ENCODE measurements at places on chromosomes 11 and 22.
A peak's percentile ranks its signal among the peaks of the same experiment; 100 is the strongest.

DNA sequence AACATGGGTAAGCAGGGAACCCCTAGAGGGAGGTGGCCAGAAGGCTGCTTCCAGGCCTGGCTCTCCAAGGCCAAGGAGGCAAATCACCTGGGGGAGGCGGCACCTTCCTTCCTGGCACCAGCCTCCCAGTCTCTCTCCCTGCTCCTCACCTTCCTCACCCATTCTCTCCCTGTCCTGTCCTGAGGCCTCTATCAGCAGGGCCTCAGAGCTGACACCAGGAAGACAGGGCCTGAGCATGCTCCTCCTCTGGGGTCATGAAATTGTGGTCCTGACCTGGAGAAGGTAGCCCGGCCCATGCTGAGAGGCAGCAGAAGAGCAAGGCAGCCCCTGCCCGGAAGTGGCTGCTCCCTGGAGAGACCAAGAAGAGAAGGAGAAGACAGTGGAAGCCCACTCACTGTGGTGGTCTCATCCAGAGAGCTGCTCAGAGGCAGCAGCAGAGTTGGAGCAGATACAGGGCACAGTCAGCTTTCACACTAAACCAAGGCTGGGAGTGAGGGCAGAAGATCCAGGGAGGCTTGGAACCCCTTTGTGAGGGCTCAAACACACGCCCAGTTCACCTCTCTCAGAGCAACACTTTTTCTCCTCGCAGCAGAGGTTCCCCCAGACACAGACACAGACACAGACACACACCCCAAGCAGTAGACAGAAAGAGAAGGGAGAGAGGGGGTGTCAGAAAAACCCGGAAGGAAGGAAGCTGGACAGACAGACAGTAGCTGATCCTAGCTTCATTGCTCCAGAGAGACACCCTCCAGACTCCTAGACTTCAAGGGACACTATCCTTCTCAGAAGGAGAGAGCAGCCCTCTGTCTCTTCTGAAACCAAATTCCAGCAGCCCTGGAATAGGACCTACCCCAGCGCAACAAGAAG lies 1.8 kb downstream of the BCL9L start:
- no peak for DNase-seq

DNA sequence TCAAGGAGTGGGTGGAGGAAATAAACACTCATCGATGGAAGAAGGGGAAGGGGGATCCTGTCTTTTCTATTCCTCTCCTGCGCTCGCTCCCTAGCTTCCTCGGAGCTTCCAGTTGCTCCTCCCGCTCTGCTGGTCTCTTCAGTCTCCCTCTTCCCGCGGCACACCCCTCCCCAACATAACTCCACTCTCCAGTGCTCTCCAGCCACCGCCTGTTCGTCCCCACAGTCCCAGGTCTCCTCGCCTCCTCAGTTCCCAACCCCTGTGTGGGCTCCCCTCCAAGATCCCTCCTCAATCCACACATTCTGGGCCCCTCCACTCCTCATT lies 438 bp downstream of the ZW10 start:
- no peak for DNase-seq

GRCh38 chr22:28903729-28904128 lies 20.4 kb downstream of the ZNRF3 start:
- DNase-seq, result peak; percentile 37

- DNase-seq, result no peak
Measured at GRCh38 chr11:120471131-120471530, 40.4 kb upstream of the GRIK4 start.

- peak; percentile 53 for DNase-seq
Measured at GRCh38 chr11:3341298-3341697, 37.6 kb downstream of the ZNF195 start.

GRCh38 chr11:65187146-65187675 lies 5.5 kb downstream of the CAPN1 start:
- no peak for DNase-seq

All from femur (tissue), 1 donor.